Osteoblast (primary cell): ENCODE measurements at places on chromosomes 5 and 9. TPM values are rescaled to one million over a fixed set of nuclear protein-coding genes. Genes with fewer than 3 reads are reported as not detected.

NIPAL4 gene
- 0.36 TPM in 1 of 2 replicates, not detected in the other for total RNA-seq

ZNF608 gene
- 11.6 and 14.7 TPM in 2 replicates for total RNA-seq

FCN2 gene
- total RNA-seq, result not detected in 2 replicates

PPP3R2 gene
- not detected in 2 replicates for total RNA-seq

PCDHGC3 gene
- 59.4 and 91.3 TPM in 2 replicates for total RNA-seq

ITGA2 gene
- 2.7 and 2.9 TPM in 2 replicates for total RNA-seq

SPEF2 gene
- 7.2 and 12.7 TPM in 2 replicates for total RNA-seq

PANK3 gene
- total RNA-seq, result 57.5 and 60.4 TPM in 2 replicates

ANKH gene
- total RNA-seq, result 125 and 130 TPM in 2 replicates

KYAT1 gene
- 3.3 and 4.7 TPM in 2 replicates for total RNA-seq

SV2C gene
- not detected in 2 replicates for total RNA-seq

RGP1 gene
- total RNA-seq, result 16.5 and 18.5 TPM in 2 replicates

PCDHAC1 gene
- total RNA-seq, result 0.29 and 0.36 TPM in 2 replicates

C9orf72 gene
- 6.5 and 8.8 TPM in 2 replicates for total RNA-seq

NIM1K gene
- total RNA-seq, result 0.88 and 1.1 TPM in 2 replicates

GADD45G gene
- under 0.01 and 0.88 TPM in 2 replicates for total RNA-seq

IL4 gene
- total RNA-seq, result not detected in 2 replicates
